NB4 (cell line): ENCODE measurements at places on chromosomes 1 and 21.

DNA sequence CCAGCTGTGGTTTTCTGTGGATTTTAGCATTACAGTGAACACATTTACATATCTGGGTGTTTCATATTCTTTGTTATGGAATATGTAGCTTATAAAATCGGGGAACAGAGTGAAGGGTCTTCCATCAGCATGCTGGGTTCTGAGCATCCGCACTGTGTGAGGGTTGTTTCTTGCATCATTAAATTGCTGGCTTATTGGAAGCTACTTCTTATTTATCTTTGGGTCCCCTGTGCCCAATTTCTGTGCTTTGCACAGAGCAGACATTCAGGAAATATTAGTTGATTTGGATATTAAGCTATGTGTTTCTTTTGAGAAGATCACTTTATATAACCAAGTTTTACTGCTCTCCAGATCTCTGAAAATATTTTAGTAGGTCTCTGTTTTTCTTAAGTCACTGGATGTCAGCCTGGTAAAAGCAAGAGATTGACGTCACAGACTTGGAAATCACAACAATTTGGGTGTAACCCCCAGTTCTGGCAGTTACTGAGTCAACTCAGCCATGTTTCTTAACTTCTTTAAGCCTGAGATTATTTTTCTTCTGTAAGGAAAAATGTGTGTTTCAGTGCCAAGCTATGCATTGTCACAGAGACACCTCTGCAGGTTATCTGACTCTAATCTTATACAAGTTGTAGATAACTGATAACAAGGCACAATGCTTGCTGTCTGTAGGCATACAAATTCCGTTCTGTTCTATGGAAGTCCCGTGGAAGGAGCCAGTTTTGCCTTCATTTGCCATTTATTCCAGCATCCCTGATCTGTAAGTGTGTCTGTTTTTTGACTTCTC lies 258.3 kb upstream of the KAZN start:
- no peak for DNase-seq

- no peak for DNase-seq
These were observed 1.3 kb upstream of the HES4 start for GRCh38 chr1:1001057-1001783.

DNA sequence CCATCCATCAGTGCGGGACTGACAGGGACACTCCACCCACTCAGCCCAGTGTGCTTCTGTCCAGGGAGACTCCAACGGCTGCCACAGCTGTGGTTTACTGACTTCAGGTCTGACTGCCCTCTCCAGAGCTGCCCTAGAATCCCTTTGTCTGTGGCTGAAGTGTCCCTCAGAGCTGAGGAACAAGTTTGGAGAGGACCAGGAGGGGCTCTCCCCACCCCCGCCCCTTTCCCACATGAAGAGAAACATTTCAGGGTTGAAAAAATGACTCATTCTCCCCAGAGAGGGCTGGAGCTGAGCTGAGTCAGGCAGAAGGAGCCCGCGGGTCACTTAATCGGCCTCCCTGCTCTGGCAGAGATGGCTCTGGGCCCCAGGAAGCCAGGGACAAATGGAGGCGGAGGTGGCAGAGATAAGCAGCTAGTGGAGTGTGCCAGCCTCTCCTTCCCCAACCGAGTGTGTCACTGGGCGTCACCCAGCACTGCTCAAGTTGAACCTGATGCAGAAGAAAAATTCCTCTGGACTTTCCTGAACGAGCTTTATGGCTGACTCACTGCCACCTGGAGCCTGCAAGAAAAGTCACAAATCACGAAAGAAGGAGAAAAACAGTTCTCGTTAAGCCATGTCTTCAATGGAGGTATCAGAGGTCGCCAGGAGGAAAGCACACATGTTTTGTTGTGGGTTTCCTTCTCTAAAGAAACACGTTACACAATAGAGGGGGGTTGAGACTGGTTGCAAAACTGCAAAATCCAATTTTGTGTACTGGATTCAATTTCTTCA lies 34.3 kb upstream of the ECE1 start:
- peak; percentile 94 for DNase-seq

DNA sequence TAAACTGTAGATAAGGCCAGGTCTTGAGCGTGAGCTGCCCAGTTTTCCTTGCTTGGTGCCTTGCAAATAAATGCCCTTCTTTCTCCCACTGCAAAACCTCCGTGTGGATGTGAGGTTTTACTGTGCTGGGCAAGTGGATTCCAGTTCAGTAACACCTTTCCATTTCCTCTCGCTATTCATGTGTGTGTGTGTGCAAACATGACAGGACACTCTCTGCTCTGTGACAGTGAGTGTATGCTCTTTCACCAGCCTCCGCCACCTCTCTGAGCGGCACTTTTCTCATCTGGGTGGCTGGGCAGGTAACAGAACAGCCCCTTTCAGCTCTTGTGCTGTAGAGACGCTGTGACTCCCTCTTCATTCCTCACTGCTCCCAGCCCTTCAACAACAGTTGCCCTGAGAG lies 23.9 kb downstream of the CNIH3 start:
- DNase-seq, result no peak

DNA sequence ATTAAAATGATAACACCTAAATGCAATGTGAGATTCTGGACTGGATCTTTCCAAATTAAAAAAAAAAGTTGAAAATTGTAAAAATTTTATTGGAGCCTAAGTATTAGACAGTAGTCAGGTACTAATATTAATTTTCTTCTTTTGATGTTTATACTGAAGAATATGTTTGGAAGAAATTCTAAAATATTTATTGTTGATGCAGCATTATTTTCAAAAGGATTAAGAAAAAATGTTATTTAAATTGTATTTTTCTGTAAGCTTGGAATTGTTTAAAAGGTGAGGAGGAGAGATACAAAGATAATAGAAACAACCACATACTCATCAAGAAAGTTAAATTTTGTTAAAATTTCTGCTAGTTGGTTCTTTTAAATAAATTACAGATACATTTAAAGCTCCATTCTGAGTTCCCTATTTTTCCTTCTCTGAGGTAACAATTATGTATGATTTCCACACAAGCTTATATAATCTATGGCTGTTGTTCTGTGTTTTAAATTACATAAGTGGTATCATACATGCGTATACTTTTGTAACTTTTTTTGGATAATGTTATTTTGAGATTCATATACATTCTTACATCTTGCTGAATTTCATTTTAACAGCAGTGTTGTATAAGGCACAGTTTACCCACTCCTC lies 180.3 kb upstream of the RGS18 start:
- no peak for DNase-seq

DNA sequence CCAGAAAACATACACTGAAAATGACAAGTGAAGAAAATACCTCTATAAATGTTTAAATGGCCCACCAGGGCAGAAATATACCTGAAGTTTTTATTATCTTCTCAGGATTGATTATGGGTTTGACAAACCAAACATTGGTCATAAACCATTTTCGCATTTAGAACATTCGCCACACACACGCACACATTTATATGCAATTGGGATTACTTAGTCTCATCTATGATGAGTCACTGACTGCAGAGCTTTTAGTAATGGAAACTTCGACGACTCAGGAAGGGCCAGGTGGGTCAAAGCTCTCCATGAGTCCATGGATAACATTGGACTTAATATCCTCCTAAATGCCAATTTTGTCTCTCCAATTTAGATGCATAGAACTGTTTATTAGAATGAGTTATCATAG lies 16.9 kb downstream of the NRDC start:
- DNase-seq, result no peak

- DNase-seq, result no peak
These were observed 57.0 kb downstream of the ABCD3 start for GRCh38 chr1:94475232-94475631.

- peak; percentile 74 for DNase-seq
These were observed 6.8 kb upstream of the PPP1R15B start for GRCh38 chr1:204418174-204419063.

DNA sequence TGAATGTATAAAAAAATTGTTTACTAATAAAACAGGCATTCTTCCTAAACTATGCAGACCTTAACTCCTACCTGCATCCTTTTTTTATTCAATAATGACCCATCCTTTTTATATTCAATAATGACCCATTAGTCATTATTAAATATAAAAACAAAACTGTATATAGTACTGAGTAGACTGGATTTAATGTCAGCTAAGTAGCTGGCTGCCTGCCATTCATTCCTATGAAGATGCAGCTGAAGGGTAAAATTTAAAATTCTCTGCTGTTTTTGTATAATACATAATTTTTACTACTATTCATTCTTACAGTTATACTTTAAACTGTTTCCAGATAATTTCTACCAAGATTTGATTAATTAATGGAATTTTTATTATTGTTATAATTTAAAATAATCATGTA lies 79.3 kb downstream of the DENND1B start:
- DNase-seq, result no peak
